ENCODE measurements at places on chromosomes 3 and 15.

- DNase-seq: no peak
Observed at GRCh38 chr3:174442302-174442682, 416.8 kb upstream of the NAALADL2 start.

- DNase-seq: peak; percentile 51
Observed at GRCh38 chr3:172449466-172450149, 1.4 kb upstream of the GHSR start.

- no peak for DNase-seq
Observed at GRCh38 chr15:35061825-35062737, 23.0 kb downstream of the NANOGP8 start.

DNA sequence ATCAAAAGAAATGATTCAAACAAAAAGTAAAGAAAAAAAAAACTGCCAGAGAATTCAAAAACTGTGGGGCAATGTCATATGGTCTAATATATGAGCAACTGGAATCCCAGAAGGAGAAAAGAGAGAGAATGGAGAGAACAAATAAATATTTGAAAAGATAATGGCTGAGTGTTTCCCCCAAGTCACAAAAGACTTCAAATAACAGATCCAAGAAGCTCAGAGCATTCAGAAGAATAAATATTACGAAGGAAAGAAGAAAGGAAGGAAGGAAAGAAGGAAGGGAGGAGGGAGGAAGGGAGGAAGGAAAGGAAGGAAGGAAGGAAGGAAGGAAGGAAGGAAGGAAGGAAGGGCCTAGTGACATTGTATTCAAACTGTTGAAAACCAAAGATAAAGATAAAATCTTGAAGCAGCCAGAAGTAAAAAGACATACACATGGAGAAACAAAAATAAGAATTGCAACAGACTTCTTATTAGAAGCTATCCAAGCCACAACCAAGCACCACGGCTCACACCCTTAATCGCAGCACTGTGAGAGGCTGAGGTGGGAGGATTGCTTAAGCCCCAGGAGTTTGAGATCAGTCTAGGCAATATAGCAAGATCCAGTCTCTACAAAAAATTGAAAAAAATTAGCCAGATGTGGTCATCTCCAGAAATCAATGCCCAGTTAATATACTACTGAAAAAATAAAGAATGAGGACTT is 118.9 kb upstream of the IGSF10 start:
- DNase-seq: no peak

DNA sequence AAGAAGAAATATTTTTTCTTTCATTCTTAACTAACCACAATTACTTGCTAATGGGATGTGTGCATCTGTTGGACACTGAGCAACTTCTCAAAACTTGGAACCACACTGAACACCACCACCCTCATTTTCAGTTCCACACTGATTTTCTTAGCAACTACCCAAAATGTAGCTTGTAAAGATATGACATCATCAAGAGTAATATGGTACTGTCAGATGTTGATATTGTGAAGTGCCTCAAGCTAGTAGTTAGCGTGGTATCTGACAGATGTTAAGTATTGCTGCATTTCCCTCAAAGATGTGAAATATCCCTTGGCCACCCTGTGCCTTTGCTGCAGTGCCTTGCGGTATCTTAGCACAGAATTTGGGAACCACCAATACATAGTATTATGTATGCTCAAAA is 9.3 kb downstream of the RFTN1 start:
- peak; percentile 73 for DNase-seq

DNA sequence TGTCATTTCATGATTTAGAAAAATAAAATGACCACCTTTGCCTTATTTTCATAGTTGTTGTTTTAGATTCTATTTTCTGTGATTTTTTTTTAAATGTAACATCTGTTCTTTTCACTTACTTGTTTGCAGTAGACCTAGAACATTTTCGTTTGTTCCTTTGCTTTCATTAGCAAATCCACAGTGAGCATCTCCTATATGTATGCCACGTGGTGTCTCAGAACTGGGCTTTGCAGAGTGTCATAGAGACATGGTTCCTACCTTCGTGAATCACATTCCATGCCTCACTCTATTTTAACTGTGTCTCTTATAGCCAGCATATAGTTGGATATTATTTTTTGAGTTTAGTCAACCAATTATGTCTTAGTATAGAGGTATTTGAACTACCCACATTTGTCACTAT is 118.2 kb downstream of the KLF13 start:
- no peak for DNase-seq

DNA sequence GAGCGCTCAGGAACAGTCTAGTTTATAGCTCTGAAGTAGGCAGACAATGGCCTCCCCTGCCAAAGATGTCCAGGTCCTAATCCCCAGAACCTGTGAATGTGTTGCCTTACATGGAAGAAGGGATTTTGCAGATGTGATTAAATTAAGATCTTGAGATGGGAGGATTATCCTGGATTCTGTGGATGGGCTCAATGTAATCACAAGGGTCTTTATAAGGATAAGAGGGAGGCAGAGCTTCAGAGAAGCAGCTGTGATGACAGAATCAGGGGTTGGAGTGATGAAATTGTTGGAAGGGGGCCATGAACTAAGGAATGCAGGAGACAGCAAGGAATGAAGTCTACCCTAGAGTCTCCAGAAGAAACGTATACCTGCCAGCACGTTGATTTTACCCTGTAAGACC is 14.0 kb upstream of the GK5 start:
- DNase-seq: peak; percentile 13

DNA sequence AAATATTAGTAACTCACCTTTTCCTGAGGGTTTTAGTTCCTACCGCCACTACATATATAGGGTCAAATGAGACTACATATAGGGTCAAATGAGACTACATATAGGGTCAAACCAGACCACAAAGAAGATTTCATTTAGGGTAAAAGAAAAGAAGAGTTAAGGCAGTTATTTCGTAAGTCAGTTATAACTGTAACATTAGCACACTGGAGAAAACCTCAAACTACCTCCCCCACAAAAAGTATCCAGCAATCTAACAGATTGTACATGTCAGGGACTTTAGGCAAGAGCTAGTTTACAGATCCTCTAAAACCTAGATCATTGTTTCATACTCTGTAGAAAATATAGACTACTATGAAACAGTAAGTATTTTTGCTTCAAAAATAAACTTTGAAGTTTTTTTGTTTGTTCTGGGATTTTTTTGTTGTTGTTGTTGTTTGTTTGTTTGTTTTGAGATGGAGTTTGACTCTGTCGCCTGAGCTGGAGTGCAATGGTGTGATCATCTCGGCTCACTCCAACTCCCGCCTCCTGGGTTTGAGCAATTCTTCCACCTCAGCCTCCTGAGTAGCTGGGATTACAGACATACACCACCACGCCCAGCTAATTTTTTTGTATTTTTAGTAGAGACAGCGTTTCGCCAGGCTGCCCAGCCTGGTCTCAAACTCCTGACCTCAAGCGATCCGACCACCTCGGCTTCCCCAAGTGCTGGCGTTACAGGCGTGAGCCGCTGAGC is 92.4 kb upstream of the CGNL1 start:
- no peak for DNase-seq

- DNase-seq: no peak
Observed at GRCh38 chr15:69185706-69186105, 25.3 kb downstream of the GLCE start.

- DNase-seq: no peak
Observed at GRCh38 chr15:35182841-35183479, 97.9 kb upstream of the NANOGP8 start.

DNA sequence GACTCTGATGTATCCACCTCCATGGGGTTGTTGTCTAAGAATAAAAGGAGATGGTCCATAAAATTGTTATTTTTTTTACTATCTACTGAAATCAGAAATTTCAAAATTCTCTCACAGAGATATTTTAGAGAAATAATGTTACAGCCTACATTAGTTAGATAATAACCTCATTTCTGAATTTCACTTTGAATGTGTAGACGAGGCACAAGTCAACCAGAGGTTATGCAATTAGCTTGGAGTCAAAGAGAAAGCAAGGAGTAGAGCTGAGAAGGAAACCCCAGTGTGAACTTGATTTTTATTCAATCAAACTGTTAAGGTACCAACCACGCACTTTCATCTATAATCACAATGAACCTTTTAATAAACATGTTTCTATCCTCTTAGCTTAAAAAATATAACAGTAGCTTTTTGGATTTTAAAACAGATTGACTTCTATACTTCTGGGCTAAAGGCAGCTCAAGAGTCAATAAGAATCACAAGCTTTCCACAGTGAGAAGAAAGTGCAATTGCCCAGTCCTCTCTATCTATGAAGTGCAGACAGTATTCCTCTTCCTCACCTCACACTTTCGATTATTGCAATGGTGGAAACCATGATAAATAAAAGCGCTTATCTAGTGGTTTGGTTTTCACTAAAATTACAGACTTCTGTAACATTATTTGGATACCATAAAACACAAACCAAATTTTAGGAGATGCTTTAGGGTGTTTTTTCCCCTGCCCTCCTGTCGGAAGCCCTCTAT is 403.2 kb downstream of the ZBTB20 start:
- no peak for DNase-seq

DNA sequence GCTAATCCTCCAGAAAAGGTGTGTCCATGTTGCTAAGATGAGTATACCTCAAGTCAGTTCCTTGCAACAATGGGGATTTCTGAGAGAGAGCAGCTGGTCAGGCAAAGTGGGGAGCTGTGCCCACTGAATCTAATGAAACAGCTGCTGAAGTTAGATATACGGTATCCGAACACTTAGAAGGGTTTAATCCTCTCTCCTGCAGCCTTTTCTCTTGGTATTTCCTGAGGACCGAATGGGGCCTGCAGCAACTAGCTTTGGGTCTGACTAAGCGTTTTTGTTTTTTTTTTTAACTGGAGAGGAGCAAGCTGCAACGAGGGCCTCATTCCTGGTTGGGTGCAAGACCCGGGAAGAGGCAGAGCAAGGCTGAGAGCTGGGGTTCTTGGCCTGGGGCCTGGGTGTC is 37.6 kb upstream of the BNC1 start:
- DNase-seq: peak; percentile 67

GRCh38 chr15:87267798-87268197 is 988.7 kb downstream of the NTRK3 start:
- DNase-seq: peak; percentile 91

GRCh38 chr3:184176377-184177330 is 2.0 kb downstream of the AP2M1 start:
- DNase-seq: peak; percentile 99

- no peak for DNase-seq
Observed at GRCh38 chr3:105876780-105877327, 8.0 kb upstream of the CBLB start.

- DNase-seq: no peak
Observed at GRCh38 chr15:84832448-84833040, 15.4 kb downstream of the ALPK3 start.

DNA sequence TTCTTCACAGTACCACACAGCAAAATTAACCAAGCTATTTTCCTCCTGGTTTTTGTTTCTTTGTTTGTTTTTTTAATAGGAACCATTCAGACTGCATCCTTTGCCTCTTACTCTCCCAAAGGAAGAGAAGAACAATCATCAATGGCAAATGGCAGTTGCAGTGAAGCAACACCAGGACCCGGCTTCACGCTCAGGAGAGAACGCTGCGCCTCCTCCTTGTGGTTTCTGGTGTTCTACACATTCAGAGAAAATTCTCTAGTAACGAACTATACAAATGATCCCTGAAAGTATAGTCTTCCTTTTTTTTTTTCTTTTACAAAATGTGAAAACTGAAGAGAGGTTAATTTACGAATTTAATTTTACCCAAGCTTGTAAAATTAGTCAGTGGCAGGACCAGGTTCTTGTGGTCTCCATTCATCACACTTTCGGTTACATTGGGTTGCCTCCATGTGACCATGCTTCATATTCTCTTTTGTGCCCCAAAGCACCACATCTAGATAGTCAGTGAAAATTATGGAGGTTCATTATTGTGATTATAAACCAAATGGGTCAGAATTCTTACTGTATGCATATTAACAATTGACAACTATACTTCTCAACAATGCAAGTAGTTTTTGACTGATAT is 10.6 kb upstream of the MINDY2 start:
- no peak for DNase-seq

DNA sequence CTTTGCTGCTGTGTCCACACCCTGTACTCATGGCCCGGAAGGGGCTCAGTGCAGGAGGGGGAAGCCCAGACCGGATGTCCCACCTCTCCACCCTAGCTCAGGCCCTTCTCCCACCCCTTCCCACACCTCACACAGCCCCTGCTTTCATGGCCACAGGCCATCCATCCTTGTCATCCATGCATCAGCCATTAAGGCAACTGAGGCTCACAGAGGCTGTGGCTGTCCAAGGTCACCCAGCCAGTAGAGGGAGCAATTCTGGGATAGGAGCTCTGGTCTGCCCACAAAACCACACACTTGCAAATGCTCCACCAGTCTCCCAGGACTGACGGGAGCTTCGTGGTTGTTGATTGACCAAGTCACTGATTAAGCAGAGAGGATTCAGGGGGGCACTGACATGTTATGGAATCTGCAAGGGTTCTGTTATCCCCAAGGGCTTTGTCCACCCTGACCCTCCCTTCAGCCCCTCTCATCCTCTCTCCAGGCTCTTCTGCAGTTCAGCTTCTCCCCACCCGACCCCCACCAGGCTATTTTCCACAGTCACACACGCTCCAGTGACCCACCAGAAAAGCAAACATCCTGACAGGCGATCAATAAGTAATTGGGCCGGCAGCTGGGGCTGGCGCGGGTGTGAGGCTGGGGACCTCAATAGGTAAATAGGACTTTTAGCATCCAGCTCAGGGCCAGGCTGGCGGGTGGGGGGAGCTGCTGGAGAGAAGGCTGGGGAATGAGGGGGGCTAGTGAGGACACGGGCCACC is 15.1 kb downstream of the LINGO1 start:
- peak; percentile 27 for DNase-seq

GRCh38 chr3:94494992-94495391 is 432.1 kb downstream of the NSUN3 start:
- DNase-seq: no peak

- DNase-seq: no peak
Observed at GRCh38 chr3:48688032-48688736, 2.5 kb upstream of the NCKIPSD start.

GRCh38 chr3:195230244-195230643 is 40.7 kb downstream of the XXYLT1 start:
- DNase-seq: no peak

- DNase-seq: no peak
Observed at GRCh38 chr3:188747489-188747888, 424.3 kb upstream of the TPRG1 start.

GRCh38 chr3:150248116-150248887 is 159.8 kb upstream of the TSC22D2 start:
- peak; percentile 93 for DNase-seq

Data from EH (cell line).